ENCODE measurements at places on chromosomes 4 and X. TPM values are rescaled to one million over a fixed set of nuclear protein-coding genes. Genes with fewer than 3 reads are reported as not detected.

- peak; percentile 76 for DNase-seq
These were observed 1.5 kb downstream of the JADE1 start for GRCh38 chr4:128810871-128811570.

DNA sequence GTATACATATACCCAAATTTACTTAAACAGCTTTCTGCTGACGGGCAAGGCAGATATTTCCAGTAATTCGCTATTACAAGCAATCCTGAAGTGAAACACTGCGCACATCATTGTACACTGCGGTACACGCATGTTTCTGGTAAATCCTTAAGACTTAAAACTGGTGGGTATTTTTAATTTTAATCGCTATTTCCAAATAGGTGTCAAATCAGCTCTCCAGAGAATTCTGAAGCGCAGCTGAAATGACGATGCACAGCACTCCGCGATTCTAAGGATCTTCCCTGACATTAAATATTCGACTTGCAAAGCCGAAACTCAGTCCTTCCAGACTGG lies 361 bp downstream of the TMEM128 start:
- DNase-seq: no peak

DNA sequence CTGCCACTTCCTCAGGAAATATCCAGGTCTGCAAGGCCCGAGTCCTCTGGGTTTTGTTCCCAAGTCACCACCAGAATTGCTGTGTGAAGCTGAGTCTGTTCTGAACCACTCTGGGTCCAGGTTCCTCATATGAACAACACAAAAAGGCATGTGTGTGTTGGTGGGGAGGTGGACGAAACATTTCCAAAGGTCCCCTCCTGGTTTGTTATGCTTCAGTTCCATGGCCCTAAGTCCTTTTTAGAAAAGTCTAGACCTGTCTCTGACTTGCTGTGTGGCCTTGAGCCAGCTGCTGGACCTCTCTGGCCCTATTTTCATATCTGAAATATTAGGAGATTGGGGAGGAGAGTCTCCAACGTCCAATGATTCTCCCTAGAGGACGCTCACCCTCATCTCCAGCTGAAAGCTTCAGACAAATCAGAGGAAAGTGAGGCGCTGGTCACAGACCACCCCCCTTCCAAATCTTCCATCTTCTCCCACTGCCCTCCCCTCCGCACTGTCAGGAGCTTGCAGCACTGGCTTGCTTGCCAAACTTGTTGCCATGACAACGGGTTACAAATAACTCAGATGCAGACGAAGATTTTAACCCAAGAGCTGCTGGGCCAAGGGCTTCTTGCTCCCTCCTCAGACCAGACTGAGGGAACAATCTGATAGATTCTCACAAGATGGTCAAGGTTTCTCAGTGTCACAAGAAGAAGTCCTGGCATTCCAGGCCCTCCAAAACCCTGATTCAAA lies 64.5 kb downstream of the SMC1A start:
- DNase-seq: peak; percentile 13

DNA sequence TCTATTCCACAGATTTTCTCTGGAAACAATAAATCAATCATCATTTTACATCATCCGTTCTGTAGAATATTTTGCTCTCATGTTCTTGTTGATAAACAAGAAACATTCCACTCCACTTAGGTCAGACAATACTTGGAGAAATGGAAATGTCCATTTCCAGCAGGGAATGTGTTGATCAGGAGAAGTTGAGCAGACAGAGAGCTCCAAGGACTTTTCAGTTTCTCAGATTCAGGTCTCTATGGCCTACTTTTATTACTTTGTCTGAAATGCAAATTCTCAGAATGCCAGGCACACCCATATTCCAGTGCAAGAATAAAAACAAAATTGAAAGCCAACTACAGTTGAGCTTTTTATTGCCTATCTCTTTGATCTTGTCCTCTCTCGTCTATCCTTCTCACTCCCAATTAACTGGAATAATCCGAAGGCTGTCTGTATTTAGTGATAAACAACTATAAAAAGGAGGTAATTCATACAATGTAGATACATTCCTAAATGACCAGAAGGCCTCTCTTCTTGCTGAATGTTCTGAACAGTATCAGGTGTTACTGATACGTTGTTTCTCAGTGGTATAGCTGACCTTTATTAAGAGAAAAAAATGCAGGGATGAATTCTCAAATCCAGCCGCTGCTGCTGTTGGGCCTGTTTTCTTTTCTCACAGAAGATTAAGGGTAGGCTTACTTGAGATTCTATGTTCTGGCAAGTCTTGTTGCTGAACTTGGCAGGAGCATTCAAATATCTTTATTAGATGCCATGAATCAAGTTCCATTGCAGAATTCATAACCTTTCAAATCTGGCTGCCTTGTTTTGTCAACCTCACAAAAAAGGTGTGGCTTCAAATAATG lies 72.1 kb downstream of the HPGD start:
- DNase-seq: no peak

DNA sequence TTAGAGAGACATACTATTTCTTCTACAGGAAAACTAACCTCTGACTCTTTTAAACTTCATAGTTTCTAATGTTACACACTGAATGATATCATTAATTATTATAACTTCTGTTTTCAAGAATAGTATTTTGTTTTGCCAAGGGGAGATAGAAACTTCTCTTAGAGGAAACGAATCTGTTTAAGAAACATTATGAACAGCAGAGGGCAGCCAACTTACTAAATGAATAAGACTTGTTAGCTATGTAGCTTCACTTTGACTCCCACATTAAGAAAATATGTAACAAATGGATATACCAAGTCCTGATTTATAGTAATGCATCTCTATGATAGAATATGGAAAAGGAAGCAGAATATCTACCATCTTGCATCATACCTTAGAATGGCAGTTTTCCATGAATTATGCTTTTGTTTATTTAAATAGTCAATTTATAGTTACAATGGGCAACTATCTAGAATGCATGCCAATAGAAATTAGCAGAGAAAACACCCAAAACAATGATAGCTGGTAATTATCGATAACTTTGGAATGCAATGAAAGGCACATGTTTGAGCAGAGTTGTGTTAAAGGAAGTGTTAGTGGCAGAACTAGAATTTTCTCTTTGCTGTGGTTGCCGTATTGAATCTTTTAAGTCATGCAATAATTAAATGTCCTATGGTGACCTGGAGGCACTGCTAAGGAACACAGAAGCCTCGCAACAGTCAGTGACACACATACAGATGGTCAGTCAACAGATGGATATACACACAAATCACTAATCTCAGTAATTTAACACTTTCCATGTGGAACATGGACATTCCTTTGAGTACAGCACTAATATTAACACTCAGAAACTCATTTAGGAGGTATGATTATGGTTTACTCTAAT lies 105.7 kb upstream of the PDLIM3 start:
- DNase-seq: peak; percentile 51

GRCh38 chrX:112799425-112799824 lies 41.2 kb downstream of the AMOT start:
- DNase-seq: no peak

Gene STPG2
- 3.6 TPM for total RNA-seq

- no peak for DNase-seq
These were observed 35.3 kb upstream of the NDUFC1 start for GRCh38 chr4:139337612-139338011.

Gene LDB2
- total RNA-seq: 34.9 TPM

Gene MAGEA2
- total RNA-seq: not detected

Gene TREX2
- total RNA-seq: 1.3 TPM

- DNase-seq: no peak
These were observed 260.5 kb upstream of the ZIC3 start for GRCh38 chrX:137305404-137305803.

- no peak for DNase-seq
These were observed 27.2 kb downstream of the OCIAD1 start for GRCh38 chr4:48858130-48858529.

Gene PRSS12
- total RNA-seq: 6.4 TPM

Measured in cerebellum (tissue), 4 donors.